Stimulated activated CD4-positive, alpha-beta T cell treated with anti-CD3 and anti-CD28 coated beads, Interleukin-1b, Interleukin-23, amount 100 ng/mL, for 4 hours (primary cell): ENCODE measurements at places on chromosomes 13 and 19.

DNA sequence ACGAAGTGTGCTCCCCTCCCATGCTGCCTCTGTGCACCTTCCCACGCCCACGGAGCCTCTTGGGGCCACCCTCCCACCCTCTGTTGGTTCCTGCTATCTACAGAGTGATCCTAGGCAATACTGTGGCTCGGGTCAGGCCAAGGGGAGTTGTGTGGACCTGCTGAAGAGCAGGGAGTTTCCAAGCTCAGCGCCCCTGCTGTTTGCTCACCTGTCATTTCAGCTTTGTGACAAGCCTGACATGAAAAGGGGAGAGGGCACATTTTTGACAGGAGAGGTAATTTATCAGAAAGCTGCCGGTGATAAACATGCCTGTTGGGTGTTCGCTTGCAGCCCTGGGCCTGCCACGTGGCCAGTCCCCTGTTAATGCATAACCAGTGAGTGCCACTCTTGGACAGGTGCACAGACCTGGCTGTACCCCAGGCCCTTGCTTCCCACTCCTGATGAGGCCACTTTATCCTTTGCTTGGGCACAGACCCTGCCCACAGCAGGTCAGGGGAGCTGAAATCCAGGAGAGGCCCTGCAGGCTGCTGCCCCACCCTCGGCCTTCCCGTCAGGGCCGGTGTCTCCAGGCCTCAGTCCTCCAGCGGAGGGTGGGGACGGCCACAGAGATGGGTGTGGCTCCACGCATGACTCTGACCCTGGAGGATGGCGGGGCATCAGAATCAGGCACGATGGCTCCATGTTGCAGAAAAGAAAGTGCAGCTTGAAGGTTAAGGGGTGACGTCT, 201.5 kb upstream of the GPR12 start:
- no peak for DNase-seq

DNA sequence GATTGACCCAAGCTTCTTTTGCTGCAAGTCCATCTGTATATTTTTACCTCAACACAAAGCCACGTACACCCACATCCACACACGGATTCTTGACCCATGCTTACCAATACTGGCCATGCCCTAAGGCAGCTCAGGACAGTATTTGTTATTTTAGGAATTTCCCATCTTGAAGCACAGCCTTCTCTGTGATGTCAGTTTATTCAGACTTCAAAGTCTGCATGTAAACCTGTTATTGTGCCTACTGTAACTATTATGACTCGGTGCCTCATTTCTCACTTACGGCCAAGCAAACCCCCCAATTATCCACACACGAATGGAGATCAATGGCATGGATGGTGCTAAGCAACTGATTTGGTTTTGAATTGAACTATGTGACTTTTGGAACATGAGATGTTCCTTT, 17.5 kb downstream of the CLDN10 start:
- no peak for DNase-seq

GRCh38 chr19:34461375-34462100, 20.0 kb upstream of the WTIP start:
- DNase-seq: no peak

DNA sequence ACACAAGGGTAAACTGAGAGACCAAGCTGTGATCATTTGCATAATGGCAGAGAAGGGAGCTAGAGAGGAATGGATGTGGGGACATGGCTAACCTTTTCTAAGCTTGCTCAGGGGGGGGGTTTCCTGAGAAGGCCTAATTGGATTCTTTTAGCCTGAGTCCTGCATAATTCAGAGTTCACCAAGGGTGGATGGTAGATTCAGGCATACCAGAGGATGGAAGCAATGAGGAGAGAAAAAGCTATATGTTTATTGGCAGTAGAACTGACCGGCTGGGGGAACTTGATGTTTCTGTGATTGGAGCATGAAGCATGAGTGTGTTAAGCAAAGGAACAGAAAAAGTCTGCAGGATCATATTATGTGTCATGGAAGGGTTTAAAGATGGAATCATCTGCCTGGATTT, 65.9 kb upstream of the KLF12 start:
- DNase-seq: no peak
